ENCODE measurements at places on chromosomes 13 and 19. TPM values are rescaled to one million over a fixed set of nuclear protein-coding genes. Genes with fewer than 3 reads are reported as not detected.

DNA sequence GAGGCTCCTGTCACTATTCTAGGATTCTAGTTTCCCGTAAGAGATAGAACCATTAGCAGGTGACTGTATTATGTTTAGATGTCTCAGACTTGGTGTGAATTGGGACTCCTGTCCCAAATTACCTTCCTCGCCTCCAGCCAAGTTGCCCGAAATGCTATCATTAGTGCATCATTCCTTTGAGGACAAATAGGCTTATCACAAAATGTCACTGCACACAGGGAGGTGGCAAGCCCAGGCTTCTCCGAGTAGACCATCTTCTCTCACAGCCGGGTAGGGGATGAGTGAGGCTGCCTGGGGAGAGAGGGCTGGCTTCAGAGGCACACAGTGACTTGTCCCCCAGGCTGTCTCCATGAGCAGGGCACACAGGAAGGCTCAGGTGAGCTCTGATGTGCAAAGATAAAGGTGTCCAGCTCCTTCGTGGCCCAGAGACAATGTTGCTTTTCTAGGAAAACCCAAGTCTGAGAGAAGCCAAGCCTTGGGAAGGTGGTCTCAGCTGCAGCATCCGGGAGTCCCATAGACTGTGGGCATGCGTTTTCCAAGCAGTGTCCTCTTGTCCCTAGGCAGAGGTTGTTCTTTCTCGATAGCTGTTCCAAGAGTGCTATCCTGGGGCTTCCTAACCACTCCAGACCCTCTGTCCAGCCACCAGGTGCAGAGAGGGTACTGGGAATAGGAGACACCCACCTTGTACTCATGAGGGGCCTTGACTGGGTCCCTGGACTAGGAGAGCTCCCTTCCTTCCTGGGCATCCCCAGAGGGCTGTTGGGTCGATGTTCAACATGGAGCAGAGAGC is 163.1 kb upstream of the TSHZ3 start:
- peaks cover 4% of the 10 kb centered on the region for H3K27me3 ChIP-seq
- H3K36me3 ChIP-seq: no peaks in the 10 kb centered on the region
- H3K4me3 ChIP-seq: no peak overlapping the region
- no peak for DNase-seq
- no peaks in the 10 kb centered on the region for H3K4me1 ChIP-seq
- H3K27ac ChIP-seq: no peak overlapping the region

GRCh38 chr13:27696731-27697130 is 75.0 kb downstream of the POLR1D start:
- H3K27ac ChIP-seq: no peak overlapping the region
- H3K27me3 ChIP-seq: no peaks in the 10 kb centered on the region
- DNase-seq: no peak
- H3K4me3 ChIP-seq: no peak overlapping the region

Gene SYNGR4
- total RNA-seq: 0.39 TPM

- H3K36me3 ChIP-seq: no peaks in the 10 kb centered on the region
- H3K4me1 ChIP-seq: no peaks in the 10 kb centered on the region
- no peak overlapping the region for H3K4me3 ChIP-seq
- H3K27me3 ChIP-seq: no peaks in the 10 kb centered on the region
Measured at GRCh38 chr19:21269813-21270212, 59.4 kb downstream of the ZNF708 start.

Gene ANGPTL8
- total RNA-seq: not detected

- H3K4me3 ChIP-seq: no peak overlapping the region
- DNase-seq: no peak
- no peaks in the 10 kb centered on the region for H3K27me3 ChIP-seq
Measured at GRCh38 chr13:46015366-46015765, 37.2 kb downstream of the ZC3H13 start.

Gene FREM2
- 0.15 TPM for total RNA-seq

DNA sequence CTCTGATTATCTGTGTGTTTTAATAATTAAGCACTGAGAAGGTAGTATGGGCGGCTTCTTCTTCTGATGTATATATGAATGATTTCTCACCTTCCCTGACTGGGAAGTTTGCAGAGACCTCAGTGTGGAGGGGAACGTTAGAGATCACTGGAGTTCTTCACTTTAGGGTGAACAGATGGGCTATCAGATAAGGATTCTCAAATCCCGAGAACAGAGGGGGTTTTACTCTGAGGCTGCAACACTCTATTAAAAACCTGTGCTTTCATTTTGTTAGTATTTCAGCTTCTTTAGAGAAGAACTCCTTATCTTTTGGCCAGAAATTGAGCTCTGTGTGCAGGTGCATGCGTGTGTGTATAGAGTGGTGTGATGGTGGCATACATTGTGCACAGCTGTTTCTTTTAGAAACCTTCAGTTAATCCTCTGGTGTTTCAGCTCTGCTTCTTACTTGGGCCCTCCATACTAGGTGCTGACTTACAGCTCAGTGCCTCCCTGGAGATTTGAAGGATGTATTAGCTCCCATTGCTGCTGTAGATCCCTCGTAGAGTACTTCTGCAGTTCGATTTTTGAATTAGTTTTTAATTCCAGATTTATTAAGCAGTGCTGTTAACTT is 45.3 kb upstream of the PCDH9 start:
- no peaks in the 10 kb centered on the region for H3K36me3 ChIP-seq
- H3K4me3 ChIP-seq: no peak overlapping the region
- H3K27ac ChIP-seq: no peak overlapping the region
- no peaks in the 10 kb centered on the region for H3K4me1 ChIP-seq
- H3K27me3 ChIP-seq: no peaks in the 10 kb centered on the region
- no peak for DNase-seq

DNA sequence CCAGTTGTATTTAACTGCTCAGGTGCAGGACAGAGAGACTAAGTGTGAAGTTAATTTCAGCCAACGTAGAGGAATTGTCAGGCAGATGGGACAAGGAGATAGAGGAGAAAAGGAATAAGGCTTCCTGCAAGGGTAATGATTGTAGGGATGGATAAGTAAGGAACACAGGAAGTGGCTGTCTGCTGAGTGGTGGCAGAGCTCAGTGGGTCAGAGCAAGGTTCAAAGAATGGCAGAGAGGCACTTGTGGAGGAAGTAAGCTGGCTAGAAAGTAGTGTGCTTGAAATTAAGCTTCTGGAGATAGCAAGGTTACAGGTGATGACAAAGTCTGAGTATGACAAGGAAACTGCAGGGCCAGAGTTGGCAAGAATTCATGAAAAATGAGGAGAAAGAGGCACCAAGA is 47.9 kb downstream of the USPL1 start:
- H3K36me3 ChIP-seq: no peaks in the 10 kb centered on the region
- no peaks in the 10 kb centered on the region for H3K4me1 ChIP-seq
- H3K27ac ChIP-seq: no peak overlapping the region
- H3K4me3 ChIP-seq: no peak overlapping the region
- H3K27me3 ChIP-seq: no peaks in the 10 kb centered on the region

Gene NLRP11
- 0.18 TPM for total RNA-seq

DNA sequence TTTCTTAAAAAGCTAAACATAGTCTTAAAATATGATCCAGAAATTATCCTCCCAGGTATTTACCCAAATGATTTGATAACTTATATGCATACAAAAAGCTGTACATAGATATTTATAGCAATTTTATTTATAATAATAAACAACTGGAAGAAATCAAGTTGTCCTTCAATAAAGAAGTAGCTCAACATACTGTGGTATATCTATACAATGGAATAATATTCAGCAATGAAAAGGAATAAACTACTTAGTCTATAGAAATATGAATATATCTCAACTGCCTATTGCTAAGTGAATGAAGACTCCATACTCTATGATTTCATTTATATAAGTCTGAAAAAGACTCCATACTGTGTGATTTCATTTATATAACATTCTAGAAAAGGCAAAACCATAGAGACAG is 47.1 kb upstream of the SLAIN1 start:
- DNase-seq: no peak
- H3K27me3 ChIP-seq: no peaks in the 10 kb centered on the region
- no peaks in the 10 kb centered on the region for H3K36me3 ChIP-seq
- H3K4me1 ChIP-seq: no peaks in the 10 kb centered on the region
- H3K4me3 ChIP-seq: no peak overlapping the region

DNA sequence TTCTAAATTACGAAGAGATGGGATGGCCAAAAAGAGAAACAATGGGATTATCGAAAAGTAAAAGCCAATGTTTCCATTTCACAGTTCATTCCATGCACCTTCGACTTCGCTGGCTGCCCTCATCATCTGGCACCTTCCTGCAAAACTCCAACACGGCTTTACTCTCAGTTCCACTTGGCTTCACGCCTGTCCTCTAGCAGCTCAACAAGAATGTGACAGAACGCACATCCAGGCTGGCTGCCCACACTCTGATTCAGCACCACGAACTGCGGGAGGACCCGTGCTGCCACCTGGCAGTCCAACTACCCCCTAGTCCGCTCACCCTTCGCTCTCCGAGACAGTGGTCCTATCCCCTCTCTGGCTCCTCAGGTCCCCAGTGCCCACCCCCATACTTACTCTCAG is 11.7 kb downstream of the ATP7B start:
- no peaks in the 10 kb centered on the region for H3K27me3 ChIP-seq
- H3K27ac ChIP-seq: peak overlapping the region; percentile 85
- no peak for DNase-seq
- 0 out of 2 replicates have a peak overlapping the region, but pooled peaks have one; percentile 2 for H3K4me3 ChIP-seq
- peaks cover 56% of the 10 kb centered on the region for H3K4me1 ChIP-seq

- no peak for DNase-seq
- H3K4me3 ChIP-seq: no peak overlapping the region
- H3K27me3 ChIP-seq: no peaks in the 10 kb centered on the region
- no peaks in the 10 kb centered on the region for H3K36me3 ChIP-seq
- H3K27ac ChIP-seq: no peak overlapping the region
Measured at GRCh38 chr19:49555600-49556411, 24.6 kb downstream of the NOSIP start.

Measured in Panc1 (cell line).